GM06990 (cell line): ENCODE measurements at places on chromosomes 6 and 20.

- no peak for DNase-seq
Measured at GRCh38 chr20:43388268-43389002, 69.3 kb upstream of the SRSF6 start.

- no peak for DNase-seq
Measured at GRCh38 chr6:161115468-161115867, 123.9 kb downstream of the MAP3K4 start.

GRCh38 chr20:1891263-1892118 is 3.7 kb upstream of the SIRPA start:
- DNase-seq = no peak

DNA sequence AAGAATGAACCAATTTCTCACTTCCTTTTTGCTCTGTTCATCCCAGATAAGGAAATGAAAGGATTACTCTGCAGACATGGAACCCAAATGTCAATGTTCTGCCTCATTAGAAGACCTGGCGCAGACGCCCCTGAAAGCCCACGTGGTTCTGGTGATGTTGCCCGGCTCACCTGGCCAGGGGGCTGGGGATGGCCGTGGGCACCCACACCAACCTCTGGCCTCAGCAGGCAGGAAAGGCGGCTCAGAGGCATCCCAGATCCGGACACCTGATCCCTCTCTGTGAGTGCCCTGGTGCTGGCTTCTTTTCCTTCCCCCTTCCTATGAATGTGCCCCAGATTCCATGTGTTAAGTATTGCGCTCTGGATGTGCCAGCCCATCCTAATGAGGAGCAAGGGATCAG is 33.6 kb downstream of the CDH4 start:
- no peak for DNase-seq

- DNase-seq = no peak
Measured at GRCh38 chr20:1637226-1637625, 17.4 kb upstream of the SIRPB1 start.

GRCh38 chr6:157322792-157323254 is 496 bp downstream of the TMEM242 start:
- no peak for DNase-seq

DNA sequence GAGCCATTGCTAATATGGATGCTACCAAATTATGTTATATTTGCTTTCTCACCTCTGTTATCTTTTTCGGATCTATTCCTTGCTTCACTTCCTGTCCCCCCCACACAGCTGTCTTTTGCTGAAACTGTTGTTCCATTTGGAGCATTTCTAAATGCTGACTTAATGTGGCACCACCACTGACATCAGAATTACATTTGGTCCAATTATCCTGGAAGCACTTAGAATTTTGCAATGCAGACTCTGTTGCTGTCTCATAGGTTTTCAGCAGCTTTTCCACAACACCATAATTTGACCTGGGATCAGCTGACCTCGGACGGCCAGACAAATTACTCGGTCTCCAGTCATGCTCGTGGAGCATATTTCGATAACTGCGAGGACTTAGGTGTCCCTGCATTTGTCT is 12.8 kb downstream of the KIAA0408 start:
- no peak for DNase-seq
